ENCODE measurements at places on chromosomes 13 and 19.

GRCh38 chr19:41528106-41528505, 47.9 kb upstream of the CEACAM21 start:
- peak; percentile 61 for DNase-seq

- DNase-seq: peak; percentile 70
Measured at GRCh38 chr19:4910594-4911281, 1.4 kb downstream of the UHRF1 start.

DNA sequence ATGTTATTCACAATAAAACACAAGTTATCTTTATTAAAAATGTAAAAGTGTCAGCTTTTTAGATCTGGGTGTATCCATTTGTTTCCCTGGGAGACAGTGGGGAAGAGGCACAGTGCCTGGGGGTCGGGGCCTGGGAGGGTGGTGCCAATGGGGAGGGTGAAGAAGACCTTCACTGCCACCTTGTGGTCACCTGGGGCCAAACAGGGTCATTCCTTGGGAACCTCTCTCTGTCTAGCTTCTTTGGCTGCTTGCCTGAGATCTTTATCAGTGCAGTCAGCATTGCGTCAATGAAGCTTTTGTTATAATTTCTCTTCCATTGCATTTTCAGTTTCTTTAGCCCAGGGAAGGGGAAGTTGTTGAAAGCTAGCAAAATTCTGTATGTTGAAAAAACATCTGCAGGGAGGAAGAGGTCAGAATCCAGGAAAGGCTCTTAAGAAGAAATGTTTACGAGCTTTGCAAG, 39.1 kb downstream of the PCDH8 start:
- peak; percentile 95 for DNase-seq

DNA sequence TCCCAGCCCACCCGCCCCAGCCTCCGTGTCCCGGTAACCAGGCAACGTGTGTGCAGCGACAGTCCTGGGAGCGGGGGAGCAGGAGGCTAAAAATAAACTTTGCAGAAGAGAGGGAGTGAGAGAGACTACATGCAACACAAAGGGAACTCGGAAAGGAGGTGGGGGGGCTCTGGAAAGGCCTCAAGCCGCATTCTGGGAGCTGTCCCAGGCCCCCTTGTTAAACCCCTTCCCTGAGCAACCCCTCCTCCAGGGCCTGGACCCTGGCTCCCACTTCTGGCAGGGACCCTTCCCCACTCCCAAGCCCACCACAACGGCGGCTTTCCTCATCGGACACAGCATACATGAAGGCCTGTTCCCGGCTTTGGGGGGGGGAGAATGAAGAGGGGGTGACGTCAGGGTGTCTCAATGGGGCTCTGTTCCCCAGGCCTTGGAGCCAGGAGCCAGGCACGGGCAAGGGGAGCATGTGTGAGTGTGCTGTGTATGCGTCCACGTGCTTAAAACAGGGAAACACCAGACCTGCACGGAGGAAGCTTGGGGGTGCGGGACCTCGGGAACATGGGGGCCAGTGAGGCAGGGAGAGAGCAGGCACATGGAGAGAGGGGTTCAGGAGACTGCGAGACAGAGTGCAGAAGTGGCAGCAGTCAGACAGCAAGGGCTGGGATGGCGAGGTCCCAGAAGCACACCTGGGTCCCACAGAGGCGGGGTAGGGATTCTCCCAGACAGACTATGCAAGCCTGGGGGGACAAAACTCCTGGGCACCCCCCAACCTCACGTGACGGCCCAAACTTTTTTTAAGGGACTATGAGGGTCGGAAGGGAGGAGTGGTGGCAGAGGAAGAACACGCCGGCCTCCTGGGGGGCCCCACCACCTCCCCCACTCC, 2.3 kb downstream of the ERF start:
- DNase-seq: no peak

- DNase-seq: no peak
Measured at GRCh38 chr13:30932481-30933353, at the start of gene TEX26. TSS of gene TEX26 (plus strand) at chr13:30932656. CDS start at chr13:30932716, 60 bp downstream.

DNA sequence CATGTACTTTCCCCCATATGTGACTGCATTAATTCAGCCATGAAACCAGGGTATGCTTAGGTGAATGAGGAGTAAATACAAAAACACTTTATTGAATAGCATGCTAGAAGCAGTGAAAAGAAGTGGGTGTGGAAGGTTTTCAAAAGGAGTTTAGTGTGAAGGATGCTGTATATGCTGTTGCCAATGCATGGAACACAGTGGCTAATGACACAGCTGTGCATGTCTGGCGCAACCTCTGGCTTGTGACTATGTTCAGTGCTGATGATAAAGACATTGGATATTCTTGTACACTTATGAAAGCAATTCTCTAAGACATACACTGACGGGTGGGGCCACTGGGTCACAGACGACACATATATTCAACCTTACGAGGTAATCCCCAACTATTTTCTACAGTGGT, 55.2 kb downstream of the SOX21 start:
- DNase-seq: no peak

- no peak for DNase-seq
Measured at GRCh38 chr13:98524793-98525192, 52.1 kb downstream of the STK24 start.

Measured in AML-193 (cell line).